ENCODE measurements at places on chromosomes 4 and X.

DNA sequence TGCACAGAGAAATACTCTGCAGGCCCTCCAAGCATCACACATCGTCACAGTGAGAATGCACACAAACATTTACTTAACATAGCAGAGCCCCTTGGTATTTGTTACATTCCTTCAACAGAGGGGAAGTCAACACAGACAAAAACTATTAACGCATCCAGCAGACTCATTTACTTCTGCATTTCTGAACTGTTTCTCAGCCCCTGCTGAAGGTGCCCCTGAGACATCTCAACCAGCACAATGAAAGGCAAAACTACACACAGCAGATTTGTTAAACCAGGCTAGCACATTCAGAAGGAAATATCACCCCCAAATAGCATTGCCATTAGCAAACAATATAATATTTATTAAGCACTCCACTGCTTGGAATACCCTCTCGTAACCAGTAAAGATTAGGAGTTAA, 367.0 kb downstream of the RAB28 start:
- DNase-seq, result no peak

- no peak for DNase-seq
Observed at GRCh38 chrX:30301963-30302362, 7.2 kb downstream of the NR0B1 start.

GRCh38 chr4:6362896-6363295, 93.2 kb downstream of the WFS1 start:
- no peak for DNase-seq

- no peak for DNase-seq
Observed at GRCh38 chr4:80387390-80388283, 52.1 kb downstream of the CFAP299 start.

All from retina (tissue), 1 donor.